Articular chondrocyte of knee joint (primary cell): ENCODE measurements at places on chromosomes 2 and 18. TPM values are rescaled to one million over a fixed set of nuclear protein-coding genes. Genes with fewer than 3 reads are reported as not detected.

Gene SLC8A1
- 123 and 139 TPM in 2 replicates for total RNA-seq

Gene GKN1
- total RNA-seq, result 0.26 TPM in 1 of 2 replicates, not detected in the other

Gene TCF23
- under 0.01 TPM in 2 replicates for total RNA-seq

Gene ICOS
- total RNA-seq, result not detected in 2 replicates

Gene CCDC148
- 0.91 and 1.5 TPM in 2 replicates for total RNA-seq

Gene TUBA3E
- not detected in 2 replicates for total RNA-seq

Gene CFAP65
- total RNA-seq, result 0.22 TPM in 1 of 2 replicates, not detected in the other

Gene CHAC2
- 2.6 and 3.5 TPM in 2 replicates for total RNA-seq

Gene TRIM43
- not detected in 2 replicates for total RNA-seq

Gene C1GALT1C1L
- total RNA-seq, result 0.76 and 1.8 TPM in 2 replicates

Gene MROH2A
- total RNA-seq, result not detected in 2 replicates

Gene EMILIN1
- 113 and 123 TPM in 2 replicates for total RNA-seq

Gene RTP5
- not detected in 2 replicates for total RNA-seq

Gene ADD2
- total RNA-seq, result under 0.01 TPM in 2 replicates

Gene TTC27
- total RNA-seq, result 23.9 and 29.7 TPM in 2 replicates

Gene TUBB8B
- not detected in 2 replicates for total RNA-seq

Gene DSG1
- not detected in 2 replicates for total RNA-seq

Gene GKN2
- not detected in 2 replicates for total RNA-seq

Gene SNORC
- total RNA-seq, result 0.65 and 1.2 TPM in 2 replicates

Gene BMP10
- not detected in 2 replicates for total RNA-seq

Gene C1QL2
- total RNA-seq, result not detected in 2 replicates

Gene RPL37A
- total RNA-seq, result 883 and 1,036 TPM in 2 replicates

Gene DTYMK
- 18.3 and 21.0 TPM in 2 replicates for total RNA-seq

Gene ABCG8
- not detected in 2 replicates for total RNA-seq

Gene GFPT1
- total RNA-seq, result 55.6 and 66.6 TPM in 2 replicates

Gene CRYGD
- not detected in 2 replicates for total RNA-seq

Gene IL36RN
- not detected in 2 replicates for total RNA-seq

Gene PLGLB1
- total RNA-seq, result 2.2 and 3.7 TPM in 2 replicates

Gene CIDEA
- 0.32 and 0.52 TPM in 2 replicates for total RNA-seq

Gene EVX2
- total RNA-seq, result not detected in 2 replicates

Gene C2orf80
- total RNA-seq, result not detected in 2 replicates

Gene RALB
- 61.8 and 75.9 TPM in 2 replicates for total RNA-seq
